ENCODE measurements at places on chromosomes 12 and 14.

GRCh38 chr12:94636462-94637085 lies 13.8 kb downstream of the TMCC3 start:
- no peak for DNase-seq

GRCh38 chr12:58981961-58982360 lies 61.7 kb upstream of the LRIG3 start:
- no peak for DNase-seq

DNA sequence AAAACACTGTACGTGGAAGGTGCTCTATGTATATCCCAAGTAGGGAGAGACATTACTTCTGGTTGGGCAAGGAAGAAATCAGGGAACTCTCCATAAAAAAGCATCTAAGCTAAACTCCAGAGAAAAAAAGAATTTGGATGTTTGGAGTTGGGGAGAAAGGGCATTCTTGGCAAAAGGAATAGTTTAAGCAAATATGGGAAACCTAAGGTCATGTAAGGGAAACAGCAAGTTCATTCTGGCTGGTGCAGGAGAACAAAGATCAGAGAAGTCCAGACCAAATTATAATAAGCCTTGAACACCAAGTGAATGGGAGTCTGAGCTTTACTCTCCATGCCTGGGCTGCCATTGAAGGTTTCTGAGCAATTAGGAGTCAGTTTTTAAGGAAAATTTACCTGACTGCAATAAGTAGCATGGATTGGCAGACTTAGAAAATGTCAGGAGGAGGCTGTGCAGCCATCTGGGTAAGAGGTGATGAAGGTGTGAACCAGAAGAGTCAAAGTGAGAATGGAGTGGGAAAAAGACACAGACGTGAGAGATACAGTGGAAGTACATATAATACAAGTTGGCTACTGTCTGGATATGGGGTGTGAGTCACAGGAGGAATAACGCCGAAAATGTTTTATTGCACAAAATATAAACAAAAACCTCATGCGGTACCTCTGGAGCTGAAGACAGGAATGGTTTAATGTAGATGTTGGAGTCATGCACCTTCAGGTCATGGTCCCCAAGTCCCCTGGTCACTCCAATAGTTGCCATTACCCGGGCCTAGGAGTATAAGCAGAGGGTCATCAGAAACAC lies 222.6 kb downstream of the MON2 start:
- DNase-seq: no peak

- no peak for DNase-seq
Observed at GRCh38 chr12:108112832-108113556, 16.1 kb upstream of the WSCD2 start.

- no peak for DNase-seq
Observed at GRCh38 chr14:93825235-93825553, 36.9 kb upstream of the PRIMA1 start.

DNA sequence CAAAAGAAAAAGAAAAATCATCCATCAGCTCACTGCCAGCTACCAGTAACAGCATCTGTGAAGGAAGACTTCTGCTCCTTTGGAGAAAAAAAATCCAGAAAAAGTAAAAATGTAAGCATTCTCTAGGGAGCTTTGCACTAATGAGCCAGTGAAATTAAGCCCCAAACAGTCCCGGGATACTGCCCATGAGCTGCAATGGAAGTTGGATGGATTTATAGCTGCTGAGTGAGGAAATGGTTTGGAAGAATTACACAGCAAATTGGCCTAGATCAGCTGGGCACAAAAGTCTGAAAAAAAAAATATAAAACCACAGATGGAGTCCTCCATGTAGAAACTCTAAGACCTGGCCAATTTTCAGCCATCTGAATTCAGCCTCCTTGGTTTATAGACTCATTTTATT lies 462.9 kb upstream of the USP15 start:
- no peak for DNase-seq

DNA sequence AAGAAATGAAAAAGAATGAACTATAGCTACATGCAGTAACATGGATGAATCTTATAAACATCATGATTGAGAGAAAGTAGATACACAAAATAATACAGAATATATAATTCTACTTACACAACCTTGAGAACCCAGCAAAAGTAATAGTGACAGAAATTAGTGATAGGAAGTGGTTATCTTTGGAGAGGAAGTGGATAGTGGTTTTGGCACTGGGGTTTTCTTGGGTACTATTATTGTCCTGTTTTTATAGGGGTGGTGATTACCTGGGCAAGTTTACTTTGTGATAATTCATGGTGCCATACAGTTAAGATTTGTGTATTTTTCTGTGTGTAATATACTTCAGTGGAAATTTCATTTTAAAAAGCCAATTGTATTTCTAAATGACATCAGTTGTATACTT lies 352.7 kb downstream of the AEBP2 start:
- DNase-seq: no peak

GRCh38 chr14:52835122-52835903 lies 43.9 kb upstream of the GNPNAT1 start:
- DNase-seq: no peak

- DNase-seq: no peak
Observed at GRCh38 chr12:29224572-29224971, 75.5 kb downstream of the FAR2 start.

DNA sequence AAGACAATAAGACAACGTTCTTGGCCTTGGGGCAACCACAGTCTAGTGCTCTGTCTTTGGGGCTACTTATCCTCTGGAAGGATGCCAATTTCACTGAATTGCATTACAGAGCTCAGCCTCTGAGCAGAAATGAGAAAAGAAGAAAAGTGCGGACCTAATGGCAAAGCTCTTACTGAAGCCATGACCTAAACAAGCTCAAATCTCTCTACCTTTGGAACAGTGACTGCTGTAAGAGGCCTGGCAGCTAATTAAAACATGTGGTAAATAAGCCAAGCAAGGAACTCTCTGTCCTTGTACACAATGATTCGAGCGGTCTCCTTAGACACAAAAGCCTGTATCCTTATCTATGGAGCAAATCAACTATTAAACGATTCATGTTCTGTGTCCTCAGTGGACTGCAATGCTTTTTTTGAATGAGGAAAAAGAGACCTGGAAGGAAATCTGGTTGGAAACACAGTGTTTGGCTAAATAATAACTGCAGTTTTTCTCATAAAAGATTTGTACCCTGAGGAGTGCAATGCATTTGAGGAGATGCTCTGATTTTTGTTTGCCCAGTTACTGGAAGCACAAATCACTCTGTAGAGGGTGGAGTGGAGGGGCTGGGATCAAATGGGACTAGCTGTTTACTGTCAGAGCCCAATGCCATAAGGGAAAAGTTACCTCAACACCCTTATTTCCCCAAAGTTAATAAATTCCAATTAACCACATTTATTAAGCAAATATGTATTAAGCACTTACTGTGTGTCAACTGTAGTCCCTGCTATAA lies 113.9 kb downstream of the NDUFA12 start:
- DNase-seq: no peak

DNA sequence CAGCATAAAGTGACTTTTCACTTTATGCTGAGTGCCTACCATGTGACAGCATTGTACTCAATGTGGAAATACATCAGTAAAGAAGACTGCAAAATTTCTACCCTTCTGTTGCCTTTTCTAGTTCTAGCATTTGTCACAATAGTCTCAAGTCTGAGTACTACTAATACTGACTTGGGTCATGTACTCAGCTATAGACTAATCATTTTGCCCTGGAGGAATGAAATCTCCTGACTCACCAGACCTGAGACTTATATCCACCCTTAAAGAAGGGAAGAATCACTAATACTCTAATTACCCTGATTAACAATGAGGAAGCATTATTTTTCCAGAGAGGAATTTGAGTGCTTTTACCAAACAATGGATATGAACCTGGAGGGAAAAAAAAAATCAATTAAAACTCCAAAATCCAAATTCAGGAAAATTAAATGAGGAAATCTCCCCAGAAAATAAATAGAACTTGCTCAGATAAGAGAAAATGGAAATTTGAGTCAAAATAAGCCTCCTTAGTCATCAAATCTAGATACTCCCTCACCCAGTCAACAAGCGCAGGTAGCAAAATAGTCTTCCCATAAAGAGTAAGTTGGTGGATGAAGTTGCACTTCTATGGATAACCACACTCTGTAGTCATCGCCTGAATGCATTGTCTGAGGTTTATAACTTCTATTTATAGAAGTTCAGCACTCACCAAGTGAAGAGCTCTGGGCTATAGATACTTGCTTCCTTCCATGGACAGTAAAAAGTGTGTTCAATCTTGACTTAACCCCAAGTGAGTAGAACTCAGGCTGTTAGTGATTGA lies 386.6 kb downstream of the SYT1 start:
- no peak for DNase-seq

- no peak for DNase-seq
Observed at GRCh38 chr14:93732524-93732923, 55.8 kb downstream of the PRIMA1 start.

DNA sequence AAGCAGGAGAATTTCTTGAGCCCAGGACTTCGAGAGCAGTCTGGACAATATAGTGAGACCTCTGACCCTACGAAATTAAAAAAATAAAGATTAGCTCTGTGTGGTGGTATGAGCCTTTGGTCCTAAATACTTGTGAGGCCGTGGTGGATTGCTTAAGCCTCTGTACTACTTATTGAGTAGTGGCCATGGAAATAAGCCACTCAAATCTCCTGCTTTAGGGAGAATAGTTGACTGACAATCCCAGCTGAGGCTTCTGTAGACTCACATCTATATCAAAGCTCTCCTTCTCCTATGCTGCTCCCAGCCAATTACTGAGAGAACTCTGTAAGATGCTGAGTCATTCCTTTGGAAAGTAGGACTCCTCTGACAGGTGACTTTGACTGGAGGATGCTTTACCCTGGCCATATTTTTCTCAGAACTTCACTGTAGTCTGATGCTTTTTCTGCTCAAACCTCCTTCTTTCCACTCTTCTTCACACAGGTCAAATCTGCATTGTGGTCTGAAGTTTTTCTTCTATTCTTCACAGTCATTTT lies 420.2 kb downstream of the SLC6A15 start:
- no peak for DNase-seq

- no peak for DNase-seq
Observed at GRCh38 chr14:92369097-92369496, 46.1 kb downstream of the SLC24A4 start.

GRCh38 chr12:47360771-47361388 lies 281.1 kb upstream of the AMIGO2 start:
- DNase-seq: no peak

GRCh38 chr14:62736048-62737043 lies 308.9 kb downstream of the KCNH5 start:
- no peak for DNase-seq

- no peak for DNase-seq
Observed at GRCh38 chr12:80977346-80977745, 39.6 kb upstream of the LIN7A start.

DNA sequence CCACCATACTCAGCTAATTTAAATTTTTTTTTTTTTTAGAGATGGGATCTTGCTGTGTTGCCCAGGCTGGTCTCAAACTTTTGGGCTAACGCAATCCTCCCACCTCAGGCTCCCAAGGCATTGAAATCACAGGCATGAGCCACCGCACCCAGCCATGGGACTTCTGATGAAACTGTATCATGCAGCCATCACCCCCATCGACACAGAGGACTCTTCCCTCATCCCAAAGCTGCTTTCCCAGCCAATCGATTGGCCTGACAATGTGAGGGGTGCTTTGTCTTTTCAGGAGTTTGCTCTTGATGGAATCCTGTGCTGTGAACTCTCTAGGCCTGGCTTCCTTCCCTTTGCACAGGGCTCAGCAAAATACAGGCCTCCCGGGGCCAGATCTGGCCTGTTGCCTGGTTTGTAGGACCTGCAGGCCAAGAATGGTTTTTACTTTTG lies 59.6 kb upstream of the NCOR2 start:
- DNase-seq: no peak

DNA sequence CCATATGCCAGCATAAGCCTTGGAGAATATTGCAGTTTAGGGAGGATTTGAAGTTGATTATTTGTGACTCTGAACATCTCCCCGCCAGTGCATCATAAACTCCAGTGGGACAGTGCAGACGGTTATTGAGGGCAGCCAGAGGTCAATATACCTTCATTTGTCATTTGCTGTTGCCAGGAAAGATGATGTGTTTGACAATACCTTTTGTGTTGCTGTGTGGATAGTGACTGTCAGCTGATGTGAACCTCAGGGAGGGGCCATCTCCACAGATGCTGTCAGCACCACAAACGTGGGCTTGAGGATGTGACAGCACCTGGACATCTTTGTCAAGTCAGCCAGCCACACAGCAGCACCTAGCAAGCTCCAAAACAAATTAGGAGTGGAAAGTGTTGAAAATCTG lies 11.5 kb downstream of the CCDC198 start:
- no peak for DNase-seq

GRCh38 chr12:14058717-14059116 lies 77.3 kb upstream of the GRIN2B start:
- no peak for DNase-seq
